ENCODE measurements at places on chromosomes 16 and 17.

- DNase-seq = no peak
These were observed 24.4 kb downstream of the SCNN1G start for GRCh38 chr16:23206986-23207385.

DNA sequence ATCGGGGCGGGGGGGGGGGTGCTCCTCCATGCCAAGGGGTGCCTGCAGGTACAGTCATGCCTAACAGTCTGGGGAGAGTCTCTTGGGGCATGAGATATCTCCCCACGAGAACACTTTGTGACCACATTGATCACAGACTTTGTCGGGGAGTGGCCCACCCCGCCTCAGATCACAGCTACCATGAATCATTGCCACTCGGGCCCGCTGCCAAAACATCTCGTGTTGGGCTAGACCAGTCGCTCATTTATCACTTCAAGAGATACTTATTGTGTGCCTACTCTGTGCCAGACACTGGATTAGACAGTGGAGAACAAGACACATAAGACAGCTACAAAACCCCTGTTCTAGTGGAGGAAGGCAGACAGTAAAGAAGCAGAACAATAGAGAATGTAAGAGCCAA lies 72.6 kb downstream of the CLEC16A start:
- DNase-seq = peak; percentile 17

DNA sequence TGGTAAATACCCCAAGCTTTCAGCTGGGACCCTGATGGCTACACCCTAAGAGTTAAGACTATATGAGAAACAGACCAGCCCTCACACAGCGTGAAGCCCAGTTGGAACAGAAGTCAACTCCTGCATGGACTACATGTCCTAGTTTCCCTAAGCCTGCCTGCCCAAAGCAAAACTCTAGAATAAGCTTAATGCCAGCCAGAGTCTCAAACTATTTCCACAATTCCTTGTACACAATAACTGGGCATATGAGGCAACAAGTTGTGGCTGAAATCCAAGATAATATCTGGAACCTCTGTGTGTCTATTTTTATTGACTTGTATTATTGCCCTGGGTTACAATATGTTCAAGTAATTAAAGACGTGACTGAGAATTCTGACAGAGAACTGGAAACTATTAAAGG lies 19.4 kb downstream of the MYH10 start:
- DNase-seq = no peak

- no peak for DNase-seq
These were observed 121.2 kb downstream of the ANKFN1 start for GRCh38 chr17:56274491-56274890.

- no peak for DNase-seq
These were observed 17.7 kb downstream of the EFCAB5 start for GRCh38 chr17:29958947-29959657.

- no peak for DNase-seq
These were observed 24.0 kb downstream of the CEP295NL start for GRCh38 chr17:78878871-78879527.

DNA sequence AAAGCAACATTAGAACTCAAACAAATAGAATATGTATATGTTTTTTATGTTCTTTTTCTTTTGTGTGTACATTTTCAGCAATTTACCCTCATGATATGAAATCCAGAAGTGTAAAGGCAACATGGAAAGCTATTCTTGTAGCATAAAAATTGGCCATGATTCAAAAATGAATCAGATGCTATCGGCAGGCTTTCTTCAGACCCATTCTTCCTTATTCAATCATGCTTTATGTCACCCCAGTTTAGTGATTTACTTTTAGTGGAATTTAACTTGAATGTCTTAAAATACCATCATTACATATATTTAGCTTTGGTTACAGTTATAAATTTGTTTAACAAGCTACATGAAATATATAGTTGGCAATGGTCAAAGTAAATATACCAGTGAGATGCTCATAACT lies 21.4 kb upstream of the SMIM36 start:
- DNase-seq = no peak

- DNase-seq = no peak
These were observed 18.7 kb downstream of the CRISPLD2 start for GRCh38 chr16:84838383-84838948.

DNA sequence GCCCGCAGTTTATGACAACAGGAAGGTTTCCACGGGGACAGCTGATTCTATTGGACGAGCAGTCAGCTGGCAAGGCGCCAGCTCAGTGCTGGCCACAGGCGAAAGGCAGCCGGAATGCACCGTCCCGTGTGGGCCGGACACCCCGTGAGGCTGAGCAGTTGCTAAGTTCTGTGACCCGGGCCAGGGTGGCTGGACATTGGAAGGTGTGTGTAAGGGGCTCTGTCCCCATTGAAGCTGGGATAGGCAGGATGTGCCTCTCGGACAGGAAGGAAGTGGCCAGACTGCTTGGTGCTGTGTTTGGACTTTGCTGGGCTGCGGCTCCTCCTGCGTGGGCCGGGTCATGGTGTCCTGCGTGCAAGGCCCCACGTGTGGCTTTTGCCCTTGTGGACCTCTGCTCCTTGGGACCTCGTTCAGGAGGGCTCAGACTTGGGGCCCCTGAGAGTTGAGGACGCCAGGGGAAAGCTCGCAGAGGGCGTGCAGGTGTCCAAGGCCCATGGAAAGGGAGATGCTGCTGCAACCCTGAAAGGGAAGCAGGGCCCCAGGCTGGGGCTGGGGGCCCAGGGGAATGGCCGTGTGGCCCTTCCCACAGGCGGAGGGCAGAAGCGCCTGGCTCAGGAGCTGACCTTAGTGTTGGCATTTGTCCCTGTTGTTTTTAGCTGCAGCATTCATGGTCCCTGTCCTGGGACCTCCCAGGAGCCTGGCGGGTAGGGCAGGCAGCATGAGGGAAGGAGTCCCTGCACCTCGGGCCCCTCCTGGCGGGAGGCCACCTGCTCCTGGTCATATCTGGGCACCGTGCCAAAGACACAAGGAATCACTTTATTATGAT lies 10.0 kb downstream of the BAIAP2 start:
- no peak for DNase-seq

GRCh38 chr16:89473791-89474414 lies 16.5 kb downstream of the ANKRD11 start:
- DNase-seq = no peak

GRCh38 chr17:36629252-36629847 lies 28.0 kb downstream of the MRM1 start:
- peak; percentile 71 for DNase-seq

DNA sequence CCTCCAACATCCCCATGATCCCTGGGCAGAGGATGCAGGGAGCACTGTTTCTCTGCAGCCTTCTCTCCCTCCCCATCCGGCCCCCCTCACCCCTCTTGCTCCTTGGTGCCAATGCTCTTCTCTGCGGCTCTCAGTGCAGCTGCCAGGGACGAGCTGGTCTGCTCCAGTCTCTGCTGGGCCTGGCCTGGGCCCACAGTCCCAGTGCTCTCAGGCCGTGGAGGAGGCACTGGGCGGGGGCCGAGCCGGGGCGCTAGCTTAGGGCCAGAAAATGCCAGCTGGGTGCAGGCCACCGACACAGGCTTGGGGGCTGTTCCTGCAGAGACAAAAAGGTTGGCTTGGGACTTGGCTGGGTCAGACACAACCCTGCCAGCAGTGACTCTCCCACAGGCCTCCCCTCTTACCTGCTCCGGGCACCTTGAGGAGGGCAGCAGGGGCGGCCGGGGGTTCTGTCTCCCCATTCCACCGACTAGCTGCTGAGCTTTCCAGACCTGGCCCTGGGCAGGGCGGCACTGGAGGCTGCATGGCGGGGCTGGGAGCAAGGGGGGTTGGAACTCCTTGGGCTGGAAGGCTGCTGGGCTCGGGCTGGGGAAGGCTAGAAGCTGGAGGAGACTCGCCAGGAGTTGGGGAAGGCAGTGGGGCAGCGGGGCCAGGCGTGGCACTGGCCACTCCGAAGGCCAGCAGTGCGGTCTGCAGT lies 13.8 kb downstream of the CASKIN2 start:
- DNase-seq = no peak

DNA sequence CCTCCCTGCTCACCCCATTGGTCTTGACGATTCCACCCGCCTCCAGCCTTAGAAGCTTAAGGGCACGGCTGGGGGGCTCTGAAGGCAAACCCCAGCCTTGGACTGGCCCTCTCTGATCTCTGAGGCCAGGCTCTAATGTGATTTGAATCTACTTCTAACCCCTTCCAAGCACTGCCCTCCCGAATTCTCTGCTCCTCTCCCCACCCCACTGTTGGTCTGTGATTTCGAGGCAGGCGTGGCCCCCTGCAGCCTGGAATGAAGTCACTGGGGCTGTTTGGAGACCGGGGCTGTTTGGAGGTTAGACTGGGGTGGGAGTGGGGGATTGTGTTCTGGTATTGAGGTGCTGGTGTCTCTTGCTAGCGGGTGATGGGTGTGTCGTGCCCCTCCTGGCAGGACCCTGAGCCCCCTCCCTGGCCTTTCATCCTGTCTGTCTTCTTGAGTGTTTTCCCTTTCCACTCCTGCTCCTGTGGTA lies 2.2 kb downstream of the GRB7 start:
- DNase-seq = no peak

DNA sequence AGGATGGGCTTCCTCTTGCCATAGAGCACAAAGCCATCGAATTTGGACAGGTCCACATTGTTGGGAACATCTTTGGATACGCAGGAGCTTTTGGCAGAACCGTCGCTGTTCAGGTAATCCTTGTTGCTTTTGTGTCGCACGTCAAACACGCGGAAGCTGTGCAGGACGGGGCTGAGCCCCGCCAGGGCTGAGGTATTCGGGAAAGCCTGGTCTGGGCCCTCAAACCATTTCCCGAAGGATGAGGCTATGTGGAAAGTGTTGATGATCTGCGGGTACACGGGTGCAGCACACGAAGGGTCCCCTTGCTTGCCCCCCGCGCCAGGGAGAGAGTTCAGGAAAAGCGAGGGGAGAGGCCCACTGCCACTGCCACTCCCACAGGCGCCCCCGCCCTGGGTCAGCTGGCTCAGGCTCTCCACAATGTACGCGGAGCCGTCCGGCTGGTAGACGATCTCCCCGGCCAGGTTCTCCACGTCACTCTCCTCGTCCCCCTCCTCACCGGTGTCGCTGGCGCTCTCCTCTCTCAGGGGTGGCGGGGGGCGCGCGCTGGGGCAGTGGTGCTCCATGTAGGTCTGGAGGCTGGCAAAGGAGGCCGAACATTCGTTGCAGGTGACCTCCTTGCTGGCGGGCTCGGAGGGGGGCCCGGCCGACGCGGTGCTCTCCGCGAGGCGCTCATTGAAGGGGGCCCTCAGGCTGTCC lies 88.5 kb downstream of the ZFHX3 start:
- no peak for DNase-seq

- no peak for DNase-seq
These were observed 174.1 kb upstream of the MPHOSPH6 start for GRCh38 chr16:82344157-82344556.

- DNase-seq = no peak
These were observed 2.3 kb downstream of the SPG7 start for GRCh38 chr16:89510526-89510925.

GRCh38 chr16:55494994-55495421 lies 13.9 kb upstream of the LPCAT2 start:
- no peak for DNase-seq

DNA sequence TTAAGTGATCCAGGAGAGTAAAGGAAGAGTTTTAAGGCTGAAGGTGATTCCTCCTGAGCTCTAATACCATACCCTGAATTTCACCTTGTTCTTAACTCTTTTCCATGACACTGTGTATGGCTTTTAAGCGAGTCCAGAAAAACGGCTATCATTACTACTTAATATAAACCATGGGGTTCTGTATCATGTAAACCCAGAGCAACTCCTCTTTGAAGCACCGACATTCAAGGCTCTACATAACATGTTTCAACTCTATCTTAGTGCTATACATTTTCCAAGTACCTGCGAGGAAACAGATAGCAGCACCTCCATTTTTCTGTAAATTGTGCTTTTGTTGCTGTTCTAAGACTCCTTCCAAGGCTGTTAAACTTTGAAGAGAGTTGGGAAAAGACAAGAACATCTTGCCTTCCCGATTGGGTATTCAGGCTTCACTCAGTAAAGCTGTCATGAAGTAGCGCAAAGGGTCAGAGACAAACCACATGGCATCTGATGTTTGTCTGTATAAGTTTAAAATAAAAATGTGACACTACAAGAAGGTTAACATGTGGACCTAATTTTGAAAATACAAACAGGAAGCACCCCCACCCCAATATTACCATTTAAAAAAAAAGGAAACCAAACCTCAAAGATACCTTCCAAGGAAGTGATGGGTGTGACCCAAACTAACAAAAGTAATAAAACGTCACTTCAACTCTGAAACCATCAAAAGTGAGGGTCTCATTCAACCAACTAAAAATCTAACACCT lies 3.9 kb downstream of the STAT5B start:
- no peak for DNase-seq

GRCh38 chr16:72612256-72612655 lies 435.7 kb downstream of the ZFHX3 start:
- DNase-seq = no peak

GRCh38 chr16:66409156-66409555 lies 17.9 kb upstream of the BEAN1 start:
- no peak for DNase-seq

DNA sequence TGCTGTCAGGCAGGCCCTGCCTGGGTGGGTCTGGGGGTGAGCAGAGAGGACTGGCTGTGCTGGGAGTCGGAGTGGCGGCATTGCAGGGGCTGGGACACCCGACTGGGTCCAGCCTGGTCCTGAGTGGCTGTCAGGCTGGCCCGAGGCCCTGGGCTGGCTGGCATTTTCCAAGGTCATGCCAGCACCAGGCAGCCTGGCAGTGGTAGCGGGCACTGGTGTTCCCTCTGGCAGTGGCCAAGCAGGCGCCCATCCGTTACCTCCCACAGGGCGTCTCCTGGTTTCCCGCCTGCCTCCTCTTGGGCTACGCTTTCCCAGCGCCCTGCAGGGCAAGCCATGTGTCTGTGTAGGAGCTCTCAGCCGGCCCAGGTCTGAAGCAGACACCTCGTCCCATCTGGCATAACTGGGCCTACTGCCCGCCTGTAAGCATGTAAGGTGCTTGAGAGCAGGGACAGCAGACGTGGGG lies 5.7 kb upstream of the PKMYT1 start:
- no peak for DNase-seq

GRCh38 chr16:21185659-21186325 lies 25.6 kb downstream of the ZP2 start:
- no peak for DNase-seq

DNA sequence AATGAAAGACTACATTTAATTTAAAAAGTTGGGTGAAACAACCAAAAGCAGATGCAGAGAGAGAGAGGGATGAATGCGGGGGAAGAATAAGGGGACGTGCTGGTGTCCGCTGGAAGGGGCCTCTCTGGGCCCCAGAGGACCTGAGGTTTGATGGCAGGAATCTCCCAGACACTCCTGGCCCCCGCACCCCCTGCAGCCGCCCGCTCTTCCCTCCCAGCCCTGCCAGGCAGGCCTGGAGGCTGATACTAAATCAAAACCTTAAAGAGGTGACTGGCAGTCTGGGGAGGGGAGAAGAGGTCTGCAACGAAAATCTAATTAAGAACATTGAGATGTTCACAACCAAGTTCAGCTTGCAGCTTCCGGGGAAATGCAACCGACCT lies 2.4 kb downstream of the FOXL1 start:
- no peak for DNase-seq

- no peak for DNase-seq
These were observed 104.0 kb downstream of the AIPL1 start for GRCh38 chr17:6330936-6331335.

GRCh38 chr16:87598431-87598830 lies 3.9 kb upstream of the JPH3 start:
- no peak for DNase-seq

Measured in stimulated activated CD8-positive, alpha-beta memory T cell treated with anti-CD3 and anti-CD28 coated beads, Interleukin-4, amount 100 ng/mL, for 1 hour (primary cell).